NCI-H2081 treated with DMSO at 0.1 percent for 48 hours (cell line): ENCODE measurements at places on chromosomes 4 and X.

- DNase-seq: no peak
These were observed 14.7 kb upstream of the GSX2 start for GRCh38 chr4:54085284-54085683.

DNA sequence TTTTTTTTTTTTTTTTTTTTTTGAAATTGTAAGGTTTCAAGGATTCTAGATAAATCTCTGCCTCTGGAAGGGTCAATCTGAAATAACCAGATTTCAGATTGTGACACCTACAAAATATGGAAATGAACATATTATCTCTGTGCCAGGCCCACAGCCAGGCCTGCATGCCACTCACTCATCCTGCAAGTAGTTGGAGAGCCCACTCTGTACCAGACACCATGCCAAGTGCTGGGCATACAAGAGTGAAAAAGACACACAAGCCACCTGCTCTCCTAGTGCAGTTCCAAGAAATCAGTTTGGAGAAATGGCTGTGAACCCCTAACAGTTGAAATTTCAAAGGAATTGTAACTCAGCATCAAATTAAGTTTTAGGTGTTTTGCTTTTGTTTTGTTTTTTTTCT, 145.9 kb upstream of the NOCT start:
- DNase-seq: no peak

GRCh38 chrX:10512741-10513140, 107.6 kb downstream of the MID1 start:
- DNase-seq: no peak

- DNase-seq: no peak
These were observed 61.5 kb downstream of the SORCS2 start for GRCh38 chr4:7253837-7254236.

- peak; percentile 21 for DNase-seq
These were observed 56.7 kb downstream of the RAPGEF2 start for GRCh38 chr4:159159611-159160010.

DNA sequence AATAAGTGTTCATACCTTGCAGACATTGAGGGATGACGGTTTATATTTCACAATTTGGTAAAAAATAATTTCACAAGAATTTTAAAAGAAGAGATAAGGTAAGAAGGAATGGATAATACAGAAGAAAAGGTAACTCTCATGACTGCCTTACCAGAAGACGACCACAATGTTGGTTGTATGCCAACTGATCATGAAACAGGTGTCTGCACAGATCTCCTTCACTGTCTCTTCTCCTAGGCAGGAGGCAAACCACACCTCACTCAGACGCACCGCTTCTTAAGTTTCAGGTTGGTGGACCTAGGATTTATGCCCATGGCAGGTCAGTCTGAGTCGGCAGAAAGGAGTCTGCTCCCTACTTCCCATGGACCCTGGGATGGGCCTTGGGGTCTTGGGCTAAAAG, 177.2 kb downstream of the VSIG4 start:
- no peak for DNase-seq

- no peak for DNase-seq
These were observed 588.6 kb downstream of the BCOR start for GRCh38 chrX:39509157-39509556.

DNA sequence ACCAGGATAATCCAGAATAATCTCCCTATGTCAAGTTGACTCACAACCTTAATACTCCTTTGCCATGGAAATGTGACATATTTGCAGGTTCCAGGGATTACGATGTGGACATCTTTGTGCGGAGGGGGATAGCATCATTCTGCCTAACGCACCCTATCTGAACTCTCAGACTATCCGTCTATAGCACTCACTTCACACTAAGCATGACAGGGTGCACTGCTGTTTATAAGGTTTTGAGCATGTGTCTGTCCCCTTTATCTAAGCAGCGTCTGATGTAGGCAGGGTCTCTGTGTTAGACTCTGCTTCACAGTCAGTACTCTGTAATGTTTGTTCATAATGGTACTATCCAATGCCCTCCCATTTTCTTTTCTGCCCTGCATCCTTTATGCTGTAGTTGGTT, 43.4 kb upstream of the PRSS48 start:
- no peak for DNase-seq

- no peak for DNase-seq
These were observed 187.7 kb upstream of the MAGEB2 start for GRCh38 chrX:30027636-30028035.

- DNase-seq: no peak
These were observed 12.1 kb upstream of the CSN2 start for GRCh38 chr4:69977582-69977981.

GRCh38 chr4:13537011-13537831, 7.1 kb downstream of the NKX3-2 start:
- DNase-seq: no peak

GRCh38 chr4:86608757-86609375, 14.8 kb downstream of the PTPN13 start:
- DNase-seq: no peak

GRCh38 chr4:145299380-145300076, 119.1 kb upstream of the OTUD4 start:
- DNase-seq: no peak

GRCh38 chr4:109966891-109967481, 54.3 kb downstream of the EGF start:
- no peak for DNase-seq
